Activated CD4-positive, alpha-beta memory T cell treated with anti-CD3 and anti-CD28 coated beads, Interleukin-2, amount 10 ng/mL, durations not matched to agents 7 days and 5 days (primary cell): ENCODE measurements at places on chromosomes 12 and 14.
A peak's percentile ranks its signal among the peaks of the same experiment; 100 is the strongest.

- no peak for DNase-seq
- H3K4me3 ChIP-seq = no peak overlapping the region
- H3K36me3 ChIP-seq = no peaks in the 10 kb centered on the region
- no peaks in the 10 kb centered on the region for H3K27me3 ChIP-seq
- no peaks in the 10 kb centered on the region for H3K4me1 ChIP-seq
These were observed 410.8 kb downstream of the NAV3 start for GRCh38 chr12:78241446-78241845.

DNA sequence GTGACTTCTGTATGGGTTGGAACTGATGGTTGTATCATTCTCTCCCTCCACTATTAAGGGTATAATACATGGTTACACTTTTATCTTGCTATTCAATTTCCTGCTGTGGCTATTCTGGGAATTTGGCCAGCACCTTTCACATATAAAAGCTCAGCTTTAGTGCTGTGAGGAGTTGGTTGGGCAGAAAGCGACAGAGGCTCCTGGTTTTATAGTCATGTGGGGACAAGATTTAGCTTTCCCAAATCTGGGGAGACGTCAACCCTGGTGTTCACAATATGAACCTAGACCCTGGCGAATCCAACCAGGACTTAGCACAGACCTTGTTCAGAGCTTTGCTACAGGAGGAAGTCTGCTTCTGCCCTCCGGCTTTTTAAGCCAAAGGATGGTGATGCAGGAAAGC lies 36.5 kb downstream of the FOS start:
- DNase-seq = no peak
- no peaks in the 10 kb centered on the region for H3K36me3 ChIP-seq
- H3K27ac ChIP-seq = no peak overlapping the region
- H3K4me1 ChIP-seq = peaks cover 14% of the 10 kb centered on the region

- H3K4me3 ChIP-seq = no peak overlapping the region
- H3K27me3 ChIP-seq = no peaks in the 10 kb centered on the region
- no peak overlapping the region for H3K27ac ChIP-seq
- no peaks in the 10 kb centered on the region for H3K4me1 ChIP-seq
- peaks cover 57% of the 10 kb centered on the region for H3K36me3 ChIP-seq
These were observed 15.9 kb downstream of the ZNF605 start for GRCh38 chr12:132940071-132940719.

- no peak overlapping the region for H3K4me3 ChIP-seq
- peaks cover 99% of the 10 kb centered on the region for H3K36me3 ChIP-seq
- no peak for DNase-seq
- no peak overlapping the region for H3K27ac ChIP-seq
- H3K4me1 ChIP-seq = peaks cover 92% of the 10 kb centered on the region
These were observed 7.4 kb downstream of the OAS2 start for GRCh38 chr12:112985642-112986290.

GRCh38 chr14:23349156-23349845 lies 3.4 kb downstream of the SLC22A17 start:
- H3K27ac ChIP-seq = no peak overlapping the region
- peaks cover 35% of the 10 kb centered on the region for H3K27me3 ChIP-seq
- H3K4me1 ChIP-seq = peaks cover 11% of the 10 kb centered on the region
- H3K36me3 ChIP-seq = no peaks in the 10 kb centered on the region

DNA sequence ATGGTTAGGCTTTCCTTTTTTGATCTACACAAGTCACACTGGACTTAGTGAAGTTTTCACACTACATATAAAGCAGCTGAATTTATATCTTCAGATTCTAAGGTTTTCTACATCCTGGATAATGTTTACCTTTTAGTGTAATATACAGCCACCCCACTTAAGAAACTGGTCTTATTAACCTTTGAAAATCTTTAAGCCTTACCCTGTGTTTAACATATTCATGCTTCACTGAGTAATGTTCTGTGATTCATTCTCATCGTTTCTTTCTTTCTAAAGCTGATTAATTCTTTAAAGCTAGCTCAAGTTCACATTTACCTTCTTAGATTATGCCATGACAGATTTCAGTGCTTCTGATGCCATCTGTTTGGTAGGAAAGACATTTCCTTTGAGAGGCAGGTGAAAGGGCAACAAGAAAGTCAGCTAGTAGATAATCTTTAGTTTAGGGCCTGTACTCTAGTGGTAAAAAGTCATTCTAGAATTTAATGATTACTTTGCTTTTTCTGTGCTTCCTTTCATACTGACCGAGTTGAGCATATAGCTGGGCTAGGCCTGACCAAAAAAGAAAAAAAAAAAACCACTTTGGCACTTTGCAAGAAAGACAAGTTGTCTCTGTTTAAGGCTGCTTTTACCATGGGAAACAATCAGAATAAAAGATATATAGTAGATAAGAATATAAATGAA lies 690.9 kb upstream of the FBXO33 start:
- no peaks in the 10 kb centered on the region for H3K27me3 ChIP-seq
- H3K4me1 ChIP-seq = no peaks in the 10 kb centered on the region
- no peak overlapping the region for H3K4me3 ChIP-seq
- no peaks in the 10 kb centered on the region for H3K36me3 ChIP-seq
- H3K27ac ChIP-seq = no peak overlapping the region
- no peak for DNase-seq

GRCh38 chr12:70032076-70032475 lies 207.0 kb downstream of the MYRFL start:
- no peak overlapping the region for H3K4me3 ChIP-seq
- no peaks in the 10 kb centered on the region for H3K4me1 ChIP-seq
- H3K27me3 ChIP-seq = peaks cover 14% of the 10 kb centered on the region
- DNase-seq = no peak
- H3K27ac ChIP-seq = no peak overlapping the region

GRCh38 chr12:123268850-123269249 lies 2.8 kb downstream of the CDK2AP1 start:
- H3K27me3 ChIP-seq = no peaks in the 10 kb centered on the region
- peaks cover 22% of the 10 kb centered on the region for H3K4me1 ChIP-seq
- peak overlapping the region; percentile 35 for H3K4me3 ChIP-seq
- H3K36me3 ChIP-seq = peaks cover 3% of the 10 kb centered on the region
- no peak overlapping the region for H3K27ac ChIP-seq
- no peak for DNase-seq

DNA sequence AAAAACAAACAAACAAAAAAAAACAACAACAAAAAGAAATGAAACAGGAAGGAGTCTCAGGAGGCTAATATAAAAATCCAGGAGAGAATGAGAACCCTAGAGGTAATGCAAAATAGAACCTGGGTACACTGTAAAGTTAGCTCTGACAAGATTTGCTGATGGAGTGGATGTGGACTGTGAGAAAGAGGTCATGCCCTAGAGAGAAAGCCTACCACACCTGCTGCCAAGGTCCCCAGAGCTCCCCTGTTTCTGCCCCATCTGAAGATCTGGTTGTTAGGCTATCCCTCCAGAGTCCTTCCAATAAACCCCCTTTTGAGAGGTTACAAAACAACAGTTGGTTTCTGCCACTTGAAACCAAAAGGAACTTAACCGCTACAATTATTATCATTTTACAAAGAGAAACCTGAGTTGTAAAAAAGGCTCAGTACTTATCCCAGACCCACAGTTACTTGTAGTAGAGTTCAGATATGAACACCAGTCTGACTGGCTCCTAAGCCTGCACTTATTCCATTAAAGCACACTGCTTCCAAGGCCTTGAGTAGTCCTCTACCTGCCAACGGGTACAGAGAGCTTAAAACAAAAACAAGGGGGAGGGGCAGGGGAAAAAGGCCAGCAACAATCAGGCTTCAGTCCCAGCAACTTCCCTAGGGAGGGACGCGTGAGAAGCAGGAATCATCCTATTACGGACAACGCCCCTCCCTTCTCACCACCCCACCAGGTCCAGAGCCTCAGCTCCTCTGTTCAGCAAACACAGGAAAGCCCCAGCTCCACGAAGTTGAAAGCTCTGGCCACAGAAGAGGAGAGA lies 27.7 kb downstream of the PPP1R13B start:
- H3K27ac ChIP-seq = peak overlapping the region; percentile 40
- no peaks in the 10 kb centered on the region for H3K27me3 ChIP-seq
- H3K4me3 ChIP-seq = no peak overlapping the region
- DNase-seq = no peak

- H3K36me3 ChIP-seq = no peaks in the 10 kb centered on the region
- no peak for DNase-seq
- H3K4me3 ChIP-seq = no peak overlapping the region
- H3K4me1 ChIP-seq = no peaks in the 10 kb centered on the region
- peaks cover 1% of the 10 kb centered on the region for H3K27me3 ChIP-seq
These were observed 8.1 kb downstream of the ITGA7 start for GRCh38 chr12:55699471-55700055.

- no peak overlapping the region for H3K27ac ChIP-seq
- DNase-seq = no peak
- peak overlapping the region; percentile 39 for H3K4me3 ChIP-seq
- H3K4me1 ChIP-seq = peaks cover 11% of the 10 kb centered on the region
- H3K27me3 ChIP-seq = peaks cover 38% of the 10 kb centered on the region
- no peaks in the 10 kb centered on the region for H3K36me3 ChIP-seq
These were observed 46.7 kb downstream of the IRAK3 start for GRCh38 chr12:66235626-66236281.

- peaks cover 5% of the 10 kb centered on the region for H3K4me1 ChIP-seq
- no peaks in the 10 kb centered on the region for H3K27me3 ChIP-seq
- H3K36me3 ChIP-seq = no peaks in the 10 kb centered on the region
- H3K4me3 ChIP-seq = no peak overlapping the region
- no peak overlapping the region for H3K27ac ChIP-seq
- no peak for DNase-seq
These were observed 76.0 kb upstream of the CCDC60 start for GRCh38 chr12:119258556-119258955.

DNA sequence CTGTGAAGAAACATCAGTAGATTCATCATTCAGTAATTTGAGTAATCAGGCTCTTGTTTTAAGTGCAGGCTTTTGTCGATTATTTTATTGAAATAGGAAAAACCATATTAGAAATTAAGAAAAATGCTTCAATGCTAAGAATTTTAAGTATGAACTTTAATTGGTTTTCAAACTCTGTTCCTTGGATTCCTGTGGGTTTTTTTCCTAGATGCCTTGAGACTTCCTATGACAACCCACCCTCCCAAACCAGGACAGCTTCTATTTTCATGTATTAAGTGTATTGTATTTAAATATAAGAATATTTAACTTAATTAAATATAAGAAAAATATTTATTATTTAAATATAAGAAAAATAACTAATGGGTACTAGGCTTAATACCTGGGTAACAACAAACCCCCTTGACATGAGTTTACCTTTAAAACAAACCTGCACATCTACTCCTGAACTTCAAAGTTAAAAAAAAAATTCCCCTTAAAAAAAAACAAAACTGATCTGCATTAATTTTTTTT lies 3.0 kb downstream of the ARHGAP5 start:
- no peak overlapping the region for H3K4me3 ChIP-seq
- peaks cover 11% of the 10 kb centered on the region for H3K27me3 ChIP-seq
- H3K36me3 ChIP-seq = peaks cover 13% of the 10 kb centered on the region
- DNase-seq = no peak
- peaks cover 41% of the 10 kb centered on the region for H3K4me1 ChIP-seq
- H3K27ac ChIP-seq = no peak overlapping the region

DNA sequence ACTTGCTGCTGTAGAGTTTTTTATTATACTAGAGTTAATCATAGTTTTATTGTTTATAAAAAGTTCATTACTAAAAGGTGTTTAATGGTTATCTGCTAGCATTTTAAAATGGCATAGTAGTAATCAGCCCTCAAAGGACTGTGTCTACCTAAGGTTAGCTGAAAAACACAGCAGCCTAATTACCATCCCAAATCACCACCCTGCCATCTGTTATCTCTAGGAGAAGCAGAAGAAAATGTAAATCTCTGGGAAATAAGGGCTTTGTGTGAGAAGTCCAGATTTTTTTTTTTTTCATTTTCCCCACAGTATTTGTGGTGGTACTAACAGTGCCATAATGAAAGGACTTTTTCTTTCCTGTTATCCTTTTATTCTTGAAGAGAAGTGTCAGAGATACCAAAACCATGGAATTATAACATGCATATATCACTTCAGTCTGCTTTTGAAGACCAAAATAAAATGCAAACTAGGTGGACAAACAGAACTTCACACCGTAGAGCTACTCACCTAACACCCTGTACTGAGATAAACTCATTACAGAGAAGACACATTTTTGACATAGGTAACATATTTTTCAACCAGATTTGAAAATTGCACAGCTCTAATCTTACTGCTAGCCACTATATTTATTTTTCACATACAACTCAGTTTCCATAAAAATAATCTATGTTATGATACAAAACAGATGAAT lies 876.2 kb downstream of the C12orf50 start:
- no peak for DNase-seq
- H3K27me3 ChIP-seq = no peaks in the 10 kb centered on the region
- H3K4me1 ChIP-seq = no peaks in the 10 kb centered on the region

- H3K27ac ChIP-seq = peak overlapping the region; percentile 98
- no peak for DNase-seq
- H3K4me1 ChIP-seq = peaks cover 80% of the 10 kb centered on the region
- H3K36me3 ChIP-seq = peaks cover 20% of the 10 kb centered on the region
- no peaks in the 10 kb centered on the region for H3K27me3 ChIP-seq
- peak overlapping the region; percentile 82 for H3K4me3 ChIP-seq
These were observed 57.5 kb downstream of the RASSF3 start for GRCh38 chr12:64667793-64668192.

DNA sequence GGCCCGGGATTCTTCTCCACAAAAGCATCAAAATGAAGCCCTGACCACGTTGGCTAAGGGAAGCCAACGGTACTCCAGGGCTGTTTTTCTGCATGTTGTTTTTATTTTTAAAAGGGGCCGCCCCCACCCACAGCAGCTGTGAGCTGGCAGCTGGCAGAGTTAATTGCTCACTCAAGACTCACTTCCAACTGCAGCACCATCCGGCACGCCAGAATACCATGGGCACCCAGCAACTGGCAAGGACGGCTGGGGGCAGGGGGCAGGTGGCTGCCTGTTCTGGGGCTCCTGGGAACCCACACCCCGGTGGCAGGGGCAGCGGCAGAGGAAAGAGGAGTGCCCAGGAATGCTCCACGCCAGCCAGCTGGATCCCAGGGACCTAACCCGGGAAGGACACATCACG lies 44.3 kb downstream of the NCOR2 start:
- no peaks in the 10 kb centered on the region for H3K4me1 ChIP-seq
- DNase-seq = no peak
- no peak overlapping the region for H3K4me3 ChIP-seq
- H3K27ac ChIP-seq = no peak overlapping the region

- H3K27ac ChIP-seq = no peak overlapping the region
- DNase-seq = no peak
- H3K4me3 ChIP-seq = no peak overlapping the region
- H3K4me1 ChIP-seq = peaks cover 10% of the 10 kb centered on the region
- no peaks in the 10 kb centered on the region for H3K36me3 ChIP-seq
These were observed 28.5 kb downstream of the LGMN start for GRCh38 chr14:92719890-92720323.

GRCh38 chr14:77918448-77918847 lies 118.5 kb downstream of the ADCK1 start:
- DNase-seq = no peak
- H3K27me3 ChIP-seq = no peaks in the 10 kb centered on the region
- no peak overlapping the region for H3K4me3 ChIP-seq
- H3K36me3 ChIP-seq = no peaks in the 10 kb centered on the region
- peaks cover 2% of the 10 kb centered on the region for H3K4me1 ChIP-seq

DNA sequence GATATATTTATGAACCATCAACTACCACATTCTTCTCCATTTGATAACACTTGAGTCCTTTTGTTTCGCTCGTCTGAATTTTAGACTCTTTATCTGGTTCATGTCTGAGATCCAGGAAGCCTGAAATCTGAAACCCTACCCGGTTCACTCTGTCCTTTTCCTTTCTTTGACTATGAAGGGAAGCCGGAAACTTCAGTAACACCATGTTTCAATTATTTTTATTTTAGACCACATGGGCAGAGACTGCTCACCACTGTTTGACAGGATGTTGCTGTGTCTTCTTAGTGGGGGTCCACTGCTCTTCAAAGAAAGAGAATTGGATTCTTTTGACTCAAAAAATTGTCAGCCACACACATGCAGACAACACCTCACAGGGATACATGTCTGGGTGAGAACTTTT lies 331.9 kb upstream of the FLRT2 start:
- no peaks in the 10 kb centered on the region for H3K36me3 ChIP-seq
- H3K27ac ChIP-seq = no peak overlapping the region
- H3K4me3 ChIP-seq = no peak overlapping the region
- H3K27me3 ChIP-seq = no peaks in the 10 kb centered on the region
- H3K4me1 ChIP-seq = no peaks in the 10 kb centered on the region
